HuH-7 (cell line): ENCODE measurements at places on chromosomes 1 and 21.

GRCh38 chr1:36487906-36488305 is 5.2 kb upstream of the CSF3R start:
- no peak for DNase-seq

DNA sequence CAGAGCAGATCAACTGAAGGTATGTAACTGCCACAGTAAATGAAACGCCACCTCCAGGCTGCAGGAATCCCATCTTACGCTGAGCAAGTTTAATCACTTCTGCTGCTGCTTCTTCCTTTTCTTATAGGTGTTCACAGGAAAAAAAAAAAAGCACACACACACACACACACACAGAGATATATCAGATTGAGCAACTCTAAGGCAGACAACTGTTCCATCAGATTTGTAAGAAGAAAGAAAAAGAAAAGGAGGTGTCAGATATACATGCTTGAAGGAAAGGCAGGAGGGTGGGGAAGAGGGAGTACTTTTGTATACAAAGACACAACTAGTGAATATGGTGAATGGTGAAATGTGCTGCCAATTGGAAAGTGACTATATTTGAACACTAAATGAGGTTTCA is 28.6 kb downstream of the DSTYK start:
- no peak for DNase-seq

- DNase-seq: no peak
Measured at GRCh38 chr1:153542956-153543711, 2.4 kb upstream of the S100A5 start.

DNA sequence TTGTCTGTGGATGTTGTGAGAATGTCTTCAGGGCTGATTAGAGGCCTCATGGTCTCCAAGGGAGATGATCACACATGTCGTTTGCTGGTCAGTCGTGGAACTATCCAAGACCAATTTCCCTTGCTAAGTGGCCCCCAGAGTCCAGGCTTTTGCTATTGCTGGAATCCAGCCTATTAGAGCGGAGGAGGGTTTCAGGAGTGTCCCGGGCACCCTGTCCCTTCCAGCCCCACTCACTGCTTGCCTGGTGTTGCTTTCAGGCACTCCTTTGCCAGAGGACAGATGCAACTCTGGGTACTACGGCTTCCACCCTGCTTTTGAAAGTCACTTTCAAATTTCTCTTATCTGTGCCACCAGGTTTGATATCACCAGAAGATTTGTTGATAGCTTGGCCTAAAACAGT is 149.1 kb downstream of the NOS1AP start:
- DNase-seq: no peak

DNA sequence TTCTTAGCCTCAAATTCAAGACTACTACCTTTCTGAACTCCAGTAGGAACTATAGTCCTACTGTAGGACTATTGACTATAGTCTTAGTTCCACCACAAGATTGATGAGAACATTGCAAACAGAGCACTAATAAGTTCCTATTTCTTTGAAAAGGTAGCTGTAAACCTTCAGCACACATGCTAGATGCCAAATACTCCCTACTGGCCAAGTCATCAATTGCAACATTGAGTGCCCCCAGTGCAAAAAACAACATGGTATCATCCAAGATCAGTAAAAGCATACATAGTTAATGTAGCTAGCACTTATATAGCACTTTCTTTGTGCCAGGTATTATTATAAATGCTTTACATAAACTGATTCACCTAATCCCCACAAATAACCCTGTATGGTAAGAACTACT is 99.8 kb downstream of the MRPL39 start:
- DNase-seq: peak; percentile 2

DNA sequence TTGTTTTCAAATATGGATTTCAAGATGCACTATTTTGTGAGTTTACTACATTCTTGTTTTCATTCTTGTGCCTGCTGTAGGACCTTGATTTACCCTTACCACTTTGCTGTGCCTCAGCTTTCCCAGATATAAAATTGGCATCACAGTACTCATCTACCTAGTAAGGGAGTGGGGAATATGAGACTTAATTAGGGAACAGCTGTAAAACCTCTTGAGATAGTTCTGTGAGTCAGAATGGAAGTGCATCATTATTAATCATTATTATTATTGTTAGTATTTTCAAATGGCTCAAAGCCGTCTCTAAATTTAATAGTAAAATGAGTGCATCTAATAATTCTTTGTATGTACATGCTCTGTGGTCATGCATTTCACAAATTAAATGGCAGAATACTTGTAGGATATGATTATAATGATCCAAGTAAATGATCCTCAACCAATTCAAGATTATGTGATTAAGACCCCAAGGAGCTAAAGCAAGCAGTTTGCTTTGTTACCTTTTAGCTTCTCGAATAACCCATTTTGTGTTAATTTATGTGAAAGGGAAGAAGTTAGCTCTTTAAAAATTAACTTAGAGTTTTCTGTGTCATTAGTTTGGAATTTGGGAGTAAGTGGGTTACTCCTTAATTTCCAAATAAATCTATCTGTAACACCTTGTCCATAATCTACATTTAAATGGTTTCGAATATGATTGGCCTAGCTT is 155.4 kb downstream of the NFIA start:
- no peak for DNase-seq

DNA sequence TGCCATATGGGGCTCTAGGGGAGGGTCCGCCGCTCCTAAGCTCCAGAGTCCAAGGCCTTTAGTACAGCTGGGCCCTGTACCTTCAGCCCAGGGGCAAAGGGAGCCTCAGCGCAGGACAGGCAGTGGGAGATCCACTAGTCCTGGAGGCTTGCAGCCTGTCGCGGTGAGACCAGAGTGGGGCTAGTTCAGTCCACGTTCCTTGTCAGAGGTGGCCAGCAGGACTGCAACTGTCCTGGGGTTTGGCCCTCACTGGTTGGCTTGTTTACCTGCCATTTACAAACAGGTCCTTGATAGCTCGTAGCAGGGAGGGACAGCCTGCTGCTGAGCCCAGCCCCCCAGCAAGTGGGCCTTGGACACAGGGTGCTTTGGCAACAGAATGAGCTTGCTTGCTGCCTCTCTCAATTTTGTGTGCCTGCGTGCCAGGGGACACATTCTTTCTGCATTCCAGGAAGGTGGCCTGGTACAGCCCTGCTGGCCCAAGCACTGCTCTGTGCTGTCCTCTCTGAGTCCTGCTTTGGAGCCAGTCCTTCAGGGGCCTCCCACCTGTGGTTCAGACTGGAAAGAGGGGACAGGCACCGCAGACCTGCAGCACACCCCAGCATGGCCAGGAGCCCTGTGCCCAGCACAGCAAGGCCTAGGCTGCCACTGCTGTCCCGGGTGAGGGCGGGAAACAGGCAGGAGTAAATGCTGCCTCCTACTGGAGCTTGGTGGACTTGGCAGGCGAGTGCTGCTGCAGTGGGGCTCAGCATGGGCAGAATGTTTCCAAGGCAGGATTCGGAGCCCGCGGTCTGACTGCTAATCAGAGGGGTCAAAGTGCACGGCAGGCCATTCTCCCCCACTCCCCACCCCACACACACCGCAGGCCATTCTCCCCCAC is 15.2 kb downstream of the H6PD start:
- DNase-seq: peak; percentile 90

GRCh38 chr1:176177764-176178163 is 29.3 kb downstream of the COP1 start:
- no peak for DNase-seq

DNA sequence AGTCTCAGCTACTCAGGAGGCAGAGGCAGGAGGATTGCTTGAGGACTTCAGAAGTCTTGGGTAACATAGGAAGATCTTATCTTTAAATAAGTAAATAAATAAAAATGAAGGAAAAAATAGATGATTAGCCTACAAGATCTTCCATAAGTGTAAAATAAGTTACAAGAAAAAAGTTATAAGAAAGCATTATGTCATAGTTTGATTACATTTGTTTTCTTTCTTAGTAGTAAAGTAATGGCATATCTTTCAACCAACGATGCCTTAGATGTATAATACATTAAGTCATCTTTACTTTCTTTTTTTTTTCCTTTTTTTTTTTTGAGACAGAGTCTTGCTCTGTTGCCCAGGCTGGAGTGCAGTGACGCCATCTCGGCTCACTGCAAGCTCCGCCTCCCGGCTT is 46.5 kb downstream of the SNRPE start:
- DNase-seq: no peak

GRCh38 chr1:118266436-118266835 is 81.4 kb upstream of the SPAG17 start:
- DNase-seq: no peak

DNA sequence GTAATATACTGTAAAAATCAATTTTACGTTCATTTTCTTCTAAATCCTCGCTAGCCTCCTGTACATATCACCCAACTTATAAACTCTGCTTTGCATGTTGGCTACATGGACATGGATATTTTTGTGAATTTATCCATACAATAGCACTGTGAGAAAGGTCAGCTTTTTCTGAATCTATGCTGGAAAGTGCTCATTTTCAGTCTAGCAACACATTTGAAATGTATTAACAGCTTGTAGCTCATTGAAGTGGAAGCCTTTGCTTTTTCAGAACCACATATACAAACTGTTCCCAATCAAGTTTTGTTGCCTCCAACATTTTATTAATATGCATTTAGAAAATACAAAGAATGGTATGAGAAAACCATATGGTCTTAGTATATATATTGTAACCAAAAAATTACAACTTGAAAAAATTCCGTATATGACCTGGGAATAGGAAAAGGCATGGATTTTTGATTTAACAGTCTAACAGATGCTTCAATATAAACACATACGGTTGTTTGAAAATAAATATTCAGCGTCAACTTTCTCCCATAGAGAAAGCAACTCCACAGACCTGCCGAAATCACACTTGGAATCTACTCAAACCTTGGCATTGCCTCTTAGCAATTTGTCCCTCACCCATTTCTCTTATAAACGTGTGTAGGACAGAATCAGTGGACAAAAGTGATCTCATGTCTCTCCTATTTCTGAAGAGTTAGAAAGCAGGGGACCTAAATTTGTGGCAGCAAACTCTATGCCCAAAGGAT is 112.7 kb downstream of the ERG start:
- DNase-seq: no peak

- DNase-seq: no peak
Measured at GRCh38 chr1:45785583-45785982, 17.8 kb upstream of the MAST2 start.
